ENCODE measurements at places on chromosomes 7 and 10.
A peak's percentile ranks its signal among the peaks of the same experiment; 100 is the strongest.

DNA sequence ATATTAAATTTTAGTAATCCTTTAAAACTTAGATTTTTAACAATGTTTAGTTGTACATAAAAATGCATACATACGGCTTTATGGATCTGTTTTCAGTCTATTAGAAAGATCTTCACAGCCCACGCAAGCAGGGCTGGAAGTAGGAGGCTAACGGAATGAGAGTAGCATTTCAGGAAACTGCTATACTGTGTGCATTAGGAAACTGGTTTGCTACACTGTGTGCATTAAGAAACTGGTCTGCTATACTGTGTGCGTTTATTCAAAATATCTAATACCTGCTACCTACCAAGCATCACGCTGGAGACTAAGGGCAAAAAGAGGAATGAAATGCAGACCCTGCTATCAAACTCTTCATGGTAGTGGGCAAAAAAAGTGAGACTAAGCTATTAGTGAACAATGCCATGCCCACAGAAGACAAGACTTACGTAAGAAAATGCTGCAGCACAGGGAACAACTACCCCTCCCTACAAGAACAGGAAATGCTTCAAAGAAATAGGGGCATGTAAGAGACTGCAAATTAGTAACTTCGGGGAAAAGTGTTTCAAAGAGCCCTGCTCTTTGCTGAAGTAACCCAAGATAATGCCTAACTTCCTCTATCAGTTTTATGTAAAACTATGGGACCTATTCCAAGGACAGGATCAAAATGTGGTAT is 11.3 kb downstream of the RAB11FIP2 start:
- no peak for DNase-seq

- DNase-seq: no peak
Observed at GRCh38 chr7:64559206-64559605, 3.7 kb downstream of the ZNF680 start.

- no peak for DNase-seq
Observed at GRCh38 chr7:30731581-30731980, 20.4 kb upstream of the INMT start.

DNA sequence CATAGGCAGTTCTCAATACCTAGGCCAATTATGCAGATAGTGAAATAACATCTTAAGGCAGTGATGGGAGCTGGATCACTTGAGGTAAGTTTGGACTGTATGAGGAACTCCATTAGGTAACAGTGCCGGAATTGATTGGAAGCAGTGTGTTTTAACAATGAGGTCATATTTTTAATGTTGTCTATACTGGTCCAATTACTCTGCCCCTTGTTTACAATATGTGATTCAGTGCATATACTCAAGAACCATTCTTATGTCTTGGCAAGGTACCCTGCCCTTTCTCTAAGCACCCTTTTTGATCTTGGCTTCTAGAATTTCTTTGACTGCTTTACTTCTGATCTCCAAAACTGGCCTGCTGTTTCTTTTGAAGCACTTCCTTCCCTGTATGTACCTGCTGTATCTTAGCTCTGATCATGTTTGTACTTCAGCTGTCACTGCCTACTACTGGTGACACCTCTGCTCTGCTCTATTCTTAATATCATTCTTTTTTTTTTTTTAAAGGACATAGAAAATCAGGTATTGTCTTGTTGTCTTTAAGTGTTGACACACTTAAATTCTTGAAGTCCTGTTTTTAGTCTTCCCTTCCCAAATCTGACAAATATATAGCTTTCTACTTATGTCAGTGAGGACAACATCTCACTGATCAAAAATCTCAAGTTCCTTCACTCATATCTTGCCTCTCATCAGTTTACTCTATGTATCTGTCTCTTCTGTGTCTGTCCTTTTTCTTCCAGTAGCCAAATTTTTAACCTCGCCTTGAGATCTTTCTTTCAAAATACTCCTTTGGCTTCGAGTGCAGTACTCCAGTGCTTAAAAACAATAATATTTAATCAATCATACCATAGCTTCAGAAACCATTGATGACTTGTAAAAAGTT is 46.4 kb upstream of the RPA3 start:
- DNase-seq: no peak

DNA sequence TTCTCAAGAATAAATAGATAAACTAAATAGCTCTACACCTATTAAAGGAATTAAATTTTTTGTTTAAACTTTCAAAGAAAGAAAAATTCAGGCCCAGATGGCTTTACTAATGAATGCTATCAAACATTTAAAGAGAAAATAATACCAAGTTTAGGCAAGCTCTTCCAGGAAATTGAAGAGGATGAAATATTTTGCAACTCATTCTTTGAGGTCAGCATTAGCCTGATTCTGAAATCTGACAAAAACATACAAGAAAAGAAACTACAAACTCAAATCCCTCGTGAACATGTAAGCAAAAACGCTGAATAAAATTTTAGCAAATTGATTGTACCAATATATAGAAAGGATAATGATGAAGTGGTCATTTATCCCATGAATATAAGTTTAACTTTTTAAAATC is 93.4 kb downstream of the RTKN2 start:
- DNase-seq: no peak

- DNase-seq: no peak
Observed at GRCh38 chr7:34747176-34747781, 89.3 kb downstream of the NPSR1 start.

DNA sequence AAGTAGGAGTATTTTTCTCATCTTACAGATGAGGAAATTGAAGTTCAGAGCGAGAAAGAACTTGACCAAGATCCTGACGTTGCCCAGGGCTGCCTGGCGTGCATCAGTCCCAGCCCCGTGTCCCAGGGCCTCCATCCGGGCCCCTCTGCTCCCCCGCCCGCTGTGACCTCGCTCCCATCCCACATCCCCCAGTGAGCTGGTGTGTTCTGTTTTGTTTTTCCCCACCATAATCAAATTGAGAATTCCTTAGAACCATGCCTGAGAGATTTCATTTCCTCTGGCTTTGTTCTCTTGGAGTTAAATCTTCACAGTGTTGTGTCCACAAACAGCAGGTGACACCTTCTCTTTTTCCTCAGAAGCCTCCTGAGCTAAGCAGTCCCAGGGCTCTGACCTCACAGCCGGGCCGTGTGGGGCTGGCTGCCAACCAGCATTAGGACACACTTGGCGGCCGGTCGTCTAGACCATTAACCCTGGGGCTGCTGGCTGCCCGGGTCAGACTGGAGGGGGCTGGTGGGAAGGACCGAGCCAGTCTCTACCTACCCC is 44.3 kb downstream of the PFKP start:
- no peak for DNase-seq

- no peak for DNase-seq
Observed at GRCh38 chr7:45236666-45237065, 79.1 kb downstream of the RAMP3 start.

DNA sequence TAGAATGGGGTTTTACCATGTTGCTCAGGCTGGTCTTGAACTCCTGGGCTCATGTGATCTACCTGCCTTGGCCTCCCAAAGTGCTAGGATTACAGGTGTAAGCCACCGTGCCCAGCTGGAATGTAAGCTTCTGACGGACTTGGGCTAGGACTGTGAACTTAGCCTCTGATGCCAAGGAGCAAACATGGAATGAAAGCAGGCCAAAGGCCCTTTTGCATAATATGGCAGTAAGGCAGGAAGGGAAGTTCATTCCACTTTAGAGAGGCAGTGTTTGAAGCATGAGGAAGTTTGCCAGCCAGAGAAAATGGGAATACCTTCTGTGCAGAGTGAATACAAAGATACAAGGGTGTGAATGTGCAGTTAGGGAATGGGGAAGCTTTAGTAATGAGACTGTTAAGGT is 20.3 kb downstream of the VCL start:
- DNase-seq: no peak

- DNase-seq: no peak
Observed at GRCh38 chr7:47292832-47293309, 289.0 kb downstream of the TNS3 start.

GRCh38 chr7:115789901-115790300 is 240.7 kb downstream of the TFEC start:
- peak; percentile 8 for DNase-seq

DNA sequence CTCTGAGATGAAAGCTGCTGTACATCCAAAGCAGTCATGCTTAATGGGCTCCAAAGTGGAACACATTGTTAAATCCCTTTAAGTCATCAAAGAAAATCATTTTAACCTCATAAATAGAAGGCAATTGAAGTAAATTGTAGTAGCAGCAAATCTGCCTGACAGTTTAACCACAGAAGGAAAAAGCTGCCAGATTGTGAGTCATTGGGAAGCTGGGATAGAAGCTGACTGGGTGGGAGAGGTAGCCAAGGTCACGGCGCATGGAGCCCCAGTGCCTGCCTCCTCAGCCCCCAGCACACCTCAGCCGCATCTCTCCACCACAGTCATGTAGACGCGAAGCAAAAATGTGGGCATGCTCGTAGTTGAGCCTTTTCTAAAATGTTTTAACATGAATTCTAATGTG is 44.0 kb downstream of the TARP start:
- DNase-seq: peak; percentile 23

DNA sequence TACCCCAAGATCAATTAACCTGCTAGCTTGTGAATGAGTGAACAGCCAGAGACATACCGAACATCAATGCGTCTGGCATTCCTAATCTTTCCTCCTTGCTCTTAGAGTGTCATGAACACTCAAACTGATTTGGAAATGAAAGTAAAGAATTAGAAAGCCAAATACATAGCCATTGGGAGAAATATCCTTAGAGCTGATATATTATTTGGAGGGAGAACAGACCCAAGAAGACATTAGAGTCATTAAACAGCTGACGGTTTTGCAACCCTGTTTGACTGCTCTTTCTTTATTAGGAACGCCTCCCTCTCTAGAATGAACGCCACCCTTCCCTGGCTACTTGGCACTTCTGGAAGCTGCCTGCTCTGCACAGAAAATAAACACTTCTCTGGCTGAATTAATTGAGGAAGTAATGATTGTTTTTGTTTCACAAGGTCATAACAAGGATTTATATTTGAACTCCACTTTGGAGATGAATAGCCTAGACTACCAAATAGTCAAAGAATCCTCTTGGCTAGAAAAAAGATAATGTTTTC is 42.8 kb downstream of the CTTNBP2 start:
- DNase-seq: no peak

GRCh38 chr10:89207801-89208551 is 859 bp upstream of the CH25H start:
- DNase-seq: no peak

GRCh38 chr7:137836541-137836940 is 10.2 kb downstream of the DGKI start:
- no peak for DNase-seq

DNA sequence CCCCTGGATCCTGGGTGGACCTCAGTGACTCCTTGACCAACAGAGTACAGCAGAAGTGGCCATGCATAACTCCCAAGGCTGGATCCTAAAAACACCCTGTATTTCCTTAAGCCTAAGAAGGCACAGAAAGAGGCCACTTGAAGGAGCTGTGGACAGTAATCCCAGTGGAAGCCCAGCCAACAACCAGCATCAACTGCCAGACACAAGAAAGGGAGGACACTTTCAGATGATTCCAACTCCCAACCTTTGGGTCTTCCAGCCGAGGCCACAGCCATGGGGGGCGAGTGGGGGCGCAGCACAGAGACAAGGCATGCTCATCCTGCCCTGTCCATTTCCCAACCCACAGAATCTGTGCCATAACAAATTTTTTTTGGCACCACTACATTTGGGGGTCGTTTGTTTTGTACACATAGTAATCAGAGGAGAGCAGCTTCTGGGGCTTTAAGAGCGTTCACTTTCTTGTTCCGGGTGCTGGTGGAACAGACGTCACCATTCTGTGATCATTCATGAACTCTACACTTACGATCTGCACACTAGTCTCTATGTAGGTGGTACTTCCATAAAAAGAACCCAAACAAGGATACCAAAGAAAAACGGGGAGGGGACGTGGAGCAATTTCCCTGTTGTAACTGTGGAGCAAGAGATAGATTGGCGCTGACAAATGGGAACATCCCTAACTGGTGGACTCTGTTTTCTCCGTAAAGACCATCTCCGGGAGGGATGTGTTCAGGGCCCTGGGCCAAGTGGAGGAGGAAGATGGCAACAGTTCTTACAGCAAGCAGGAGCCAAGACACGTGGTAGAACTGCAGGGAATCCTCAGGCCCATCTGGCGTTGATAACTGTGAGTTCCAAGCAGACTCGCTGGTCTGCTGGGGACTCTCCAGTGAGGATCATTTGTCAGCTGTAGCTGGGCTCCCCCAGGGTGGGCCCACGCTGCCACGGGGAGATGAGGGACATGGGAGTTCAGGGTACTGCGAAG is 6.0 kb upstream of the SLC29A3 start:
- DNase-seq: no peak

DNA sequence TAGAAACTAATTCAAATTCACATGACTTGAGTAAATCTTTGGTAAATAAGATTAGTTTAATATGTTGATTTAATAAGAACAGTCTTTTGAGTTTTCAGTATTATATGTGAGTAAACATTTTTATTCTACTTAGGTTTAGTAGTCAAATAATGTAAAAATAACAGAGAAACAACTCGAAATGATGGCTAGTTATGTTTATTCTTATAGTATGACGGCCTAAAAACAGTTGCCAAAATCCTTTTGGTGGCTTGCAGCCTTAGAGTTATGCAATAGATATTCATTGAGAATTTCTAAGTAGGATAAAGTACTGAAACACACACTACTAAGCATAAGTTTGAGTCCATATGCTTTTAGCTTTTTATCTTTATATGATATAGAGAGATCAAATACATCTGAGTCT is 184.8 kb downstream of the GNAI1 start:
- no peak for DNase-seq

DNA sequence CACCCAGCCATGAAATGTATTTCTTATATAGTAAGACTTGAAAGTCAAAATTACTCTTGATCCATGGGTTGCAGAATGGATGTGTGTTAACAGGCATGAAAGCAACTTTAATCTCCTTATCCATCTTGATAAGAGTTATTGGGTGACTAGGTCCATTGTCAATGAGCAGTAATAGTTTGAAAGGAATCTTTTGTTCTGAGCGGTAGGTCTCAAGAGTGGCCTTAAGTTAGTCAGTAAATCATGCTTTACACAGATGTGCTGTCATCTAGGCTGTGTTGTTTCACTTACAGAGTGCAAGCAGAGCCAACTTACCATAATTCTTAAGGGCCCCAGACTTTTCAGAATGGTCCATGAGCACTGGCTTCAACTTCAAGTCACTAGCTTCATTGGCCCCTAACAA is 51.2 kb downstream of the KIAA1549 start:
- DNase-seq: no peak

DNA sequence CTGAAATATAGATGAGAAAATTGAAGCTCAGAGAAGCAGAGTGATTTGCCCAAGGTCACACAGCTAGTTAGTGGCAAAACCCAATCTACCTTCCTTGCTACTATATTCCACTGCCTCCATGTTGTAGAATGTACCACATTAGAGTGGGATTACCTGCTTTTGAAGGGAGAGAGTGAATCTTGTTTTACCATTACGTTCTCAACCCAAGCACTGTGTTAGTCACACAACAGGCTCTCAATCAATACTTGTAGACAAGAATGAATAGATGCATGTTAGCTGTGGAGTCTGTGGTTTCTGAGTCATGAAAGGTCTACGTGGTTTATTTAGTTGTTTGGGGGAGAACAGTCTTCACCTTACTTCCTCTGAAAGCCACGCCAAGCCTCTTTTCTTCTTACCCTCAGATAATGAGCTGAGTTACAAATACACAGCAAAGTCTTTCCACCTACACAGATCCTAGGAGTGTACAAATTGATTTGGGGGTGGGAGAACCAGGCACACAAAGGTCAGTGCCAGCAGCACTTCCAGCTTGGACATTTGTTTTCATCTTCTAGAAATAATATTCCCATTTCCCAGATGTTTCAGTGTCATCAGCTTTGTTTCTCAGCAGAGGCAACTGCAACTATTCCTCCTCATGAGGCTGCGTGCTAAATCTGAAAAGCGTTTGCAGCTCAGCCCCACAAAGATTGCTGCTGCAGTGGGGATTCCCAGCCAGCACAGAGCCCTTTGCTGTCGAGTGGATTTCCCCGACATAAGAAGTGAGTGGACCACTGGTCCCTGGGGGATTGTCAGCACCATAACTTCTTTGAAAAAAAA is 71.5 kb upstream of the ADO start:
- DNase-seq: no peak
